ENCODE measurements at places on chromosomes 5 and 9. TPM values are rescaled to one million over a fixed set of nuclear protein-coding genes. Genes with fewer than 3 reads are reported as not detected.

DNA sequence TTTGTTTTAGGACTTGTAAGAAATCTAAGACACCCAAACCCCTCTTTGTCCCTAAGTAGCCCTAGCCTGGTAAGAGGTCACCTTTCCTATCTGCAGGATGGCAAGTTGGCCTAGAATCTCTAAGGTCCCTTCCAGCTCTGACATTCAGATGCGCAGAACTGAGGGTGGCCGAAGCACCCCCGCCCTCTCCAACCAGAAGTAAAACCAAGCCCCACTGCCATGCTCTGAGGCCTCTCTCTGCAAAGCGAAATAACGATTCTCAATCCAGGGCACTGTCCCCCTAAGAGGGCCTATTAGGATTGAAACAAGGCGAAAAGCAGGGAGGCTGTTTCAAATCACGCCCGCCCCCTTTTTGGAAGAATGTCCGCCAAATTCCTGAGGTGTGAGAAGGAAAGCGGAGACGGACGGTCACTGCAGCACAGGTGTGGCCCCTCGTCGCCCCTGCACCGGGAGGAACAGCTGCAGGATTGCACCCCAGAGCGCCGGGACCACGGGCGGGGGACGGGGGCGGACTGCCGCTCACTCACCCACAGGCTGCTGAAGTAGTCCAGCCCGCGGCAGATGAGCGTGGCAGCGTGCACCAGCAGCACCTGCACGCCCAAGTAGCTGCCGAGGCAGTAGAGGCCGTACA, 824 bp downstream of the TMEM245 start:
- no peak for DNase-seq
- peak overlapping the region; percentile 89 for H3K27ac ChIP-seq
- no peaks in the 10 kb centered on the region for H3K36me3 ChIP-seq
- peaks cover 49% of the 10 kb centered on the region for H3K4me1 ChIP-seq
- H3K27me3 ChIP-seq = no peaks in the 10 kb centered on the region

GRCh38 chr5:3102531-3102930, 351.1 kb upstream of the IRX2 start:
- no peaks in the 10 kb centered on the region for H3K4me1 ChIP-seq
- no peak overlapping the region for H3K27ac ChIP-seq
- no peak overlapping the region for H3K4me3 ChIP-seq
- no peaks in the 10 kb centered on the region for H3K36me3 ChIP-seq

DNA sequence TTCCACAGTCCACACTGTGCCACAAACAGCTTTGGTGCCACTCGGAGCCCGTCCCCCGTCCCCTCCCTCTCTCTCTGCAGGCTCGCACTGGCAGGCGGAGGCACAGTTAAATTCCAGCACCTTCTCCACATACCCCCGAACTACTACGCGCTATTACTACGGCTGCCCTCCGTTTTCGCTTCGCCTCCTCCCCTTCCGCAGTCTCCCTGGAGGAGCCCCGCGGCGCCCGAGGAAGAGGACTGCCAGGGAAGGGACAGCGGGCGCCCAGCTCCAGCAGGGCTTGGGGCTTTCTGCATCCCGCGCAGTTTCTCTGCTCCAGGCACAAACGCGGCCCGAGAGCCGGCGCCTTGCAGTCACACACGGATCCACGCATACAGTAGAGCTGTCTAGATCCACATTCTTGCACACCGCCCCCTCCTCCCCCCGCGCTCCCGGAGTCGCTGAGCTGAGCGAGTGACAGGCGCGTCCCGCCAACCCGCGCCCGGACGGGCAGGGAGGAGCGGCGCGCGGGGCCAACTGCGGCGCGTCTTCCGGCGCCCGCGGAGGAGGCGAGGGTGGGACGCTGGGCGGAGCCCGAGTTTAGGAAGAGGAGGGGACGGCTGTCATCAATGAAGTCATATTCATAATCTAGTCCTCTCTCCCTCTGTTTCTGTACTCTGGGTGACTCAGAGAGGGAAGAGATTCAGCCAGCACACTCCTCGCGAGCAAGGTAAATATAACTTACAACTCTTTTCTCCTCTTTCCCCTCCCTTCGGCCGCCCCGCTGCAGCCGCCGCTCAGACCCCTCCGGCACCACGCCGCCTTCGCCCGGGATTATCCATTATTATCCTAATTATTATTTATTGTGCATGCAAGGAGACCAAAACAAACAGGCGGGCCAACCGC, at the start of gene SMARCA2:
Gene SMARCA2 (plus strand): TSS at position 652 of the 885 bp plus-strand sequence. CDS start 13,676 bp downstream, outside the sequence.
- H3K27ac ChIP-seq = peak within 1 kb of the TSS; percentile 95
- peak within 1 kb of the TSS; percentile 78 for H3K4me3 ChIP-seq
- H3K4me1 ChIP-seq = peaks cover 19% of the 10 kb centered on the region
- H3K36me3 ChIP-seq = no peaks in the 10 kb centered on the region
- peak; percentile 99 for DNase-seq
- H3K27me3 ChIP-seq = no peaks in the 10 kb centered on the region

GRCh38 chr9:99505936-99506335, 283.9 kb downstream of the SEC61B start:
- DNase-seq = no peak
- H3K4me3 ChIP-seq = no peak overlapping the region
- H3K27me3 ChIP-seq = no peaks in the 10 kb centered on the region
- no peak overlapping the region for H3K27ac ChIP-seq
- no peaks in the 10 kb centered on the region for H3K36me3 ChIP-seq
- no peaks in the 10 kb centered on the region for H3K4me1 ChIP-seq

GRCh38 chr9:133750982-133751649, 13.0 kb upstream of the SARDH start:
- H3K4me3 ChIP-seq = no peak overlapping the region
- peak; percentile 64 for DNase-seq
- H3K27ac ChIP-seq = no peak overlapping the region
- peaks cover 10% of the 10 kb centered on the region for H3K27me3 ChIP-seq
- peaks cover 3% of the 10 kb centered on the region for H3K4me1 ChIP-seq

DNA sequence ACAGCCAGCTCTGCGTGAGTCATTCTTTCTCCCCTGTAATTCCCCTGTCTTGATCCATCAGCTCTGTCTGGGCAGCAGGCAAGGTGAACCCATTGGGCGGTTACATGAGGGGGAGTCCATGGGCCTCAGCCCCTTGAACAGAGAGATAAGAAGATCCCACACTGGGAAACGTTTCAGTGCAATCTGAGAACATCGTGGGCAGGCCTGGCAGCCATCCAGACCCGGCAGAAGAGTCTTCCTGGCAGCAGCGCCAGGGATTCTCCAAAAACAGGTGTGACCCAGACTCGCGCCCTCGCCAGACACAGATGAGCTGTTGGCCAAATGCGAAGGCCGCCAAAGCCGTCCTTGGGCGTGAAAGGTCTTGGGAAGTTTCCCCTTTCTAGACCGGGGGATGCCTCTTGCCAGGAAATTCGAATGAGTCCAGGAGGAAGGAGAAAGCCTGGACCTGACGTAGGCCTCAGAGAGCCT, 6.4 kb upstream of the SLC12A7 start:
- no peaks in the 10 kb centered on the region for H3K36me3 ChIP-seq
- peaks cover 6% of the 10 kb centered on the region for H3K4me1 ChIP-seq
- H3K4me3 ChIP-seq = no peak overlapping the region
- no peak for DNase-seq

DNA sequence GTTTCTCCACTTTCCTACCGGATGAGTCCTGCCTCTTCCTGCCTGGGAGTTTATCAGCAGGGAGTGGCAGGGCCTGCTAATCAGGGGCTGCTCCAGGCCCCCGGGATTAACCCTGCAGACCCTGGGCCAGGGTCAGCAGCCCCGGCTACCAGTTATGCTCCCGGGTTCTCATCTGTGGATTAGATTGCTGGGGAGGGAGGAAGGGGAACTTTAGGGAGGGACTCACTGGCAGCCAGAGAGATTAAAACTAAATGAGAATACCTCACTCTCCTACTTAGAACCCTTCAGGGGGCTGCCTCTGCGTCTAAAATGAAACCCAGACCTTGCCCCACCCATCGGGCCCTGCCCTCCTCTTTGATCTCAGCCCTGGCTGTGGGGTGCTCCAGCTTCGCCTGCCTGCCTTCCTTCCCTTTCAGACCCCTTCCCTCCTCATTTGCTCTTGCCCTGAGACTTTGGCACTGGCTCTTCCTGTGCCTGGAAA, 130.5 kb upstream of the HAND1 start:
- H3K4me1 ChIP-seq = peaks cover 13% of the 10 kb centered on the region
- DNase-seq = no peak
- no peak overlapping the region for H3K27ac ChIP-seq
- no peaks in the 10 kb centered on the region for H3K36me3 ChIP-seq
- H3K27me3 ChIP-seq = peaks cover 55% of the 10 kb centered on the region
- no peak overlapping the region for H3K4me3 ChIP-seq

- H3K36me3 ChIP-seq = no peaks in the 10 kb centered on the region
- H3K4me3 ChIP-seq = no peak overlapping the region
- H3K4me1 ChIP-seq = peaks cover 14% of the 10 kb centered on the region
Measured at GRCh38 chr5:145859897-145860296, 12.9 kb downstream of the GRXCR2 start.

DNA sequence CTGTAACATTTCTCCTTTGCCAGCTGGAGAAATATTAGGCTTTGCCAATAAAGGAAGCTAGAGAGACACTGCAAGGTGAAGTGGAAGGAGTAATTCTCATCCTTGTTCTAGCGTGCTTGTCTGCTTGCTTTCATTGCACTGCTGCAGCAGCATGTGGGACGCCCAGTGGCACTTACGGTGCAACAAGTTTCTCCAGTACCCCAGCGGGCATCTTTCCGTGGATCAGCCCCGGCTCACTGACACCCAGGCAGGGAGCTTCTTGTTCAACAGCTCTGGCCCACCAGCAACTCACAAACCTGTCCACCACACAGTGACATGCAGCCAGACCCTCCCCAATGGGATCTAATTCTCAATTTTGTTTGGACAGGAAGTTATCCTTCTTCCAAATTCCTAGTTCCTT, 233.2 kb downstream of the GLIS3 start:
- DNase-seq = no peak
- no peak overlapping the region for H3K4me3 ChIP-seq
- H3K27ac ChIP-seq = no peak overlapping the region
- H3K27me3 ChIP-seq = no peaks in the 10 kb centered on the region

DNA sequence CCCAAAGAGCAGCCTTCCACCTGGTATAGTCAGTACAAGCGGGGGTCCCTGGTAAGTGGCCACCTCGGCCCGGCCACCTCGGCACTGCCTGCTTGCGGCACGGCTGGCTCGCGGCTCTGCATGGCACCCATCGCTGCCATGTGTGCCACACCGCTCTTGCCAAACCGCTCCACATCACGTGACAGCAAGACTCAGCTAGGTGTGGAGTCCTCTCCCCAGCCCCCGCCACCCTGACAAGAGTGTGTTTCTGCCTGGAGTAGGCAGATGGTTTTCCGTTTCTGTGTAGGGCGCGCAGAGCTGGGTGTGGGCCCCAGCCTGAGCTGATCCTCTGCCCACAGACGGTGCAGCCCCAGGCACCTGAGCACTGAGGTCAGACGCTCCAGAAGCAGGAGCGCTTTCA, 50.5 kb upstream of the FCN2 start:
- H3K27ac ChIP-seq = no peak overlapping the region
- H3K27me3 ChIP-seq = no peaks in the 10 kb centered on the region
- no peak overlapping the region for H3K4me3 ChIP-seq
- no peaks in the 10 kb centered on the region for H3K4me1 ChIP-seq
- no peaks in the 10 kb centered on the region for H3K36me3 ChIP-seq

DNA sequence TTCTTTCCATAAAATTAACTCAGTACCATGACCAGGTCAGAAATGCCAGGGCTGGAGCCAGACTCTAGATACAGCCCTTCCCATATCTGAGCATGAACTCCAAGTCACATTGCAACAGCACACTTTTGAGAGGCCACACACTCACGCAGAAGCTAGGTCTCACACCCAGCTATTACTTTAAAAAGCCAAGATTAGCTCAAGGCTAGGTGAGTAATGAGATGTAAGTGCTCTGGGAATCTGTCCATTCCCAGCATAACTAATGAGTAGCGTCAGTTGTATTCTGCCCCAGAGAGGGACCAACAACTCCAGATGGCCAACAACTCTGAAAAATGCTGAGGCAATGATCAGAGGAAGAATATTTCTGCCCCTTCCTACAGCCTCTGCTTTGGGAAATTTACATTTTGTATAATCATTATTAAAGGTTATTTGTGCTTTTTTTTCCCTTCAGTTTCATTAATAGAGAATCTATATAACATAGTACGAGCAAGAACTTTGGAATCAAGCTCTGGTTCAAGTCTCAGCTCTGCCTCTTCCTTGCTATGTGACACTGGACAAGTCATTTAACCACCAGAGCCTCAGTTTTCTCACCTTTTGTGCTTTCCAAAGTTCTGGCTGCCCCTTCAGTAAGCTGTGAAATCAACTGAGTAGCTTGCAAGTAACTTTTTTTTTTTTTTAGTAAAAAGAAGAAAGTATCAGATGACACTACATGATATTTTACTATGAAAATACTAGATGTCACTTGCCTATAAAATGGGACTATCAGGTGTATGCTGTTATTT, 118.3 kb downstream of the NR6A1 start:
- no peak for DNase-seq
- no peak overlapping the region for H3K27ac ChIP-seq
- no peaks in the 10 kb centered on the region for H3K4me1 ChIP-seq
- no peaks in the 10 kb centered on the region for H3K36me3 ChIP-seq
- H3K4me3 ChIP-seq = no peak overlapping the region

ISL1 gene
- not detected for total RNA-seq

IL31RA gene
- 0.14 TPM for total RNA-seq

CLIC3 gene
- 80.7 TPM for total RNA-seq

SOX30 gene
- 0.12 TPM for total RNA-seq

SPATA31A3 gene
- total RNA-seq = not detected
